Stimulated activated memory B cell treated with anti-CD40 and anti-IgM and Interleukin-4, amounts not matched to agents 10 μg/mL and 1 μg/mL and 100 μg/mL, for 72 hours (primary cell): ENCODE measurements at places on chromosomes 3 and 15.

- ATAC-seq, result no peak
- no peaks in the 10 kb centered on the region for H3K27me3 ChIP-seq
- H3K27ac ChIP-seq, result no peak overlapping the region
- no peak overlapping the region for H3K4me3 ChIP-seq
- H3K4me1 ChIP-seq, result no peaks in the 10 kb centered on the region
These were observed 22.3 kb downstream of the THRB start for GRCh38 chr3:24472358-24472757.

GRCh38 chr3:72820415-72820814 lies 27.8 kb downstream of the SHQ1 start:
- H3K36me3 ChIP-seq, result peaks cover 16% of the 10 kb centered on the region
- no peak overlapping the region for H3K27ac ChIP-seq
- no peak overlapping the region for H3K4me3 ChIP-seq
- no peak for ATAC-seq
- no peaks in the 10 kb centered on the region for H3K27me3 ChIP-seq

DNA sequence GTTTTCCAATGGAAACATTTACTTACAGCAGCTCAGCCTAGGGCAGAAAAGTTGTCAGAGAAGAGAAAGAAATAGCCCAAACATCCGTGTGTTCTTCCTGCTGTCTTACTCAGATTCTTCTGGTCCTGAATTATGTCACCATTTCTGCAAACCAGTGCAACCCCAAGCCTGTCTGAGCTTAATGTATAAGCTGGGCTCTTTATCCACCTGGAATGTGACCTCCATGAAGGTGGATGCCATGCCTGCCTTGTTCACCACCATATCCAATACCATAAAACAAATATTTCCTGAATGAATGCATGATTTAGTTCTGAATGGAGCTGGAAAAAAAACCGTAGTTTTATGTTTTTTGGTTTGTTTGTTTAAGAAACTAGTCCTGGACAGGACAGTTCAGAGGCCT lies 150.9 kb downstream of the RYR3 start:
- H3K27me3 ChIP-seq, result no peaks in the 10 kb centered on the region
- H3K36me3 ChIP-seq, result no peaks in the 10 kb centered on the region
- H3K27ac ChIP-seq, result no peak overlapping the region

GRCh38 chr3:47803480-47804025 lies 615 bp downstream of the DHX30 start:
- no peaks in the 10 kb centered on the region for H3K27me3 ChIP-seq
- ATAC-seq, result no peak
- H3K4me3 ChIP-seq, result peak overlapping the region; percentile 97
- peak overlapping the region; percentile 87 for H3K27ac ChIP-seq
- H3K36me3 ChIP-seq, result no peaks in the 10 kb centered on the region

DNA sequence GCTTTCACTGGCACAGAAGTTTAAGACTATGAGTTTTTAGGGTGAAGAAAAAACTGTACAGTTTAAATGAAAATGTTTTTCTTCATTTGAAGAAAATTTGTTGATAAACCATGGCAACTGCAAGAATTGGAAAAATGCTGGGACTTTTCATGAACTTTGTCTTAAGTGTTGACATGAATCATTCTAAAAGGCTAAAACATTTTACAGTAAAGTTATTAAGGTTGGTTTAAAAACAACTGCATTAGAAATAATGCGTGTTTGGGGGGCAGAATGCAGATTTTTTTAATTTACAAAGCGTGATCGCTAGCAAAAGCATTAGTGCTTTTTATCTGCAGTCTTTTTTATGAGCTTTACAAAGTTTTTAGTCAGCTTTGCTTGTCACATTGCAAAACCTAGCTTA lies 601.9 kb upstream of the TGFBR2 start:
- H3K27ac ChIP-seq, result no peak overlapping the region
- no peak for ATAC-seq
- no peaks in the 10 kb centered on the region for H3K27me3 ChIP-seq
- H3K4me3 ChIP-seq, result no peak overlapping the region
- H3K36me3 ChIP-seq, result no peaks in the 10 kb centered on the region

DNA sequence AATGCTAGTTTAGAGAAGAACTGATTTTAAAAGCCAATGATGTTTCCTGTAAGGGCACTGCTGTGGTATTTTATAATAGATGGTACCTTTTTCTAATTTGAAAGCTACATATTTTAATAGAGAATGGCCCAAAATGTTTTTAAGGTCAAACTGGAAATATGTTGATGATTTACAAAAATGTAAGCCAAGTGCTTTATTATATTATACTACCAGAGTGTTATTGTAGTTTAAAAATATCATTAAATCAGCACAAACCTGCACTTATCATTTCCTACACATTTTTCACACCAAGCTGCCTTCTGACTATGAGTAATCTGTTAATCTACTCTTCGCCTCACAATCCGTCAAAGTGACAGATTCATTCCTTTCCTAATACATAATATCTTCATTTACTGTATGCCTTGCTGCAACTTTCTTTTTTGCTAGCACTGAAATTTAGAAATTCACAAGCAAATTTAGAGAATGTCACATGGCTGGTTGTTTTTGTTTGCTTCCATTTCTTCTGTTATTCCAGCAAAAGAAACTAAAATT lies 126.4 kb upstream of the FAM3D start:
- no peaks in the 10 kb centered on the region for H3K4me1 ChIP-seq
- no peak overlapping the region for H3K27ac ChIP-seq
- no peak overlapping the region for H3K4me3 ChIP-seq
- no peaks in the 10 kb centered on the region for H3K27me3 ChIP-seq
- no peaks in the 10 kb centered on the region for H3K36me3 ChIP-seq

- no peak for ATAC-seq
- H3K27me3 ChIP-seq, result no peaks in the 10 kb centered on the region
- peak overlapping the region; percentile 18 for H3K4me3 ChIP-seq
- H3K4me1 ChIP-seq, result peaks cover 27% of the 10 kb centered on the region
- H3K27ac ChIP-seq, result no peak overlapping the region
These were observed 76.6 kb downstream of the LRRK1 start for GRCh38 chr15:100995471-100996430.

GRCh38 chr15:63990454-63990853 lies 55.8 kb downstream of the DAPK2 start:
- H3K4me1 ChIP-seq, result peaks cover 76% of the 10 kb centered on the region
- H3K4me3 ChIP-seq, result no peak overlapping the region
- no peaks in the 10 kb centered on the region for H3K36me3 ChIP-seq
- peak overlapping the region; percentile 62 for H3K27ac ChIP-seq
- ATAC-seq, result no peak

GRCh38 chr3:163891771-163892170 lies 1186.5 kb downstream of the SI start:
- H3K27ac ChIP-seq, result no peak overlapping the region
- H3K4me3 ChIP-seq, result no peak overlapping the region
- no peaks in the 10 kb centered on the region for H3K4me1 ChIP-seq
- no peaks in the 10 kb centered on the region for H3K36me3 ChIP-seq

DNA sequence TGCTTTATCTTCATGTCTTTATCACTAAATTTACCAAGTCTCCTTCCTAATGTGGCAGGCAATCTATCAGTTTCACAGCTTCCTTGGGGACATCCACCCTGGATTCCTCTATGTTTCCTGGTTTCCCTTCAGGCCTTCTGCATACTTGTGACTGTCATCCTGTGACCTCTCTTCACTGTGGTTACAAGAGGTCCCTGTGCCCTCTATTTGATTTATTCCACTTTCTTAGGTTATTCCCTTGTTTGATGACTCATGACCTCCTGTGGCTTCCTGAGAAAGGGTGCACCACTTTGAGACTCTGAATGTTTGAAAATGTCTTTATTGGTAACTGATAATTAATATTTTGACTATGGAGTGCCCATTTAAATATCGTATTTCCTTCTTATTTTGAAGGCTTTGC lies 60.5 kb upstream of the KY start:
- no peaks in the 10 kb centered on the region for H3K36me3 ChIP-seq
- peaks cover 10% of the 10 kb centered on the region for H3K4me1 ChIP-seq
- H3K27me3 ChIP-seq, result no peaks in the 10 kb centered on the region
- H3K27ac ChIP-seq, result no peak overlapping the region

DNA sequence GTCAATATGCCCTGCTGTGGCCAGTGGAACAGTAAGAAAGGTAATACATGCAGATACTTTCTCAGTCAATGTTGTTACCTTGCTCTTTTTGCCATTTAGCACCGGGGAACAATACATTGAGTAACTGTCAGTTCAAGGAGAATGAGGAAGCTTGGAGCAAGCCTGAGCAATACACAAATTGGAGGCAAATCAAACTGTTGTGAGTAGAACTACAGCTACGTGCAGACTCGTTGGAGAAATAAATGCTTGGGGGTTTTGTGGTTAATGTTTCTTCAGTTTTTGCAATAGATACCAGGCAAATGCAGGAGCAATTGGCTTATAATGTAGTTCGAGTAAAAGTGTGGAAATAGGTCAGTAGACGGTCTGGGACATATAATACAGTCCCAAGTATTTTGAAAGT lies 587.3 kb upstream of the ROBO1 start:
- no peaks in the 10 kb centered on the region for H3K4me1 ChIP-seq
- no peak overlapping the region for H3K4me3 ChIP-seq
- no peaks in the 10 kb centered on the region for H3K36me3 ChIP-seq
- H3K27me3 ChIP-seq, result no peaks in the 10 kb centered on the region
- ATAC-seq, result no peak
- no peak overlapping the region for H3K27ac ChIP-seq

GRCh38 chr15:43215961-43216360 lies 4.9 kb downstream of the EPB42 start:
- ATAC-seq, result no peak
- H3K4me1 ChIP-seq, result no peaks in the 10 kb centered on the region
- no peak overlapping the region for H3K4me3 ChIP-seq
- peaks cover 16% of the 10 kb centered on the region for H3K27me3 ChIP-seq
- H3K36me3 ChIP-seq, result no peaks in the 10 kb centered on the region
